Kidney epithelial cell (primary cell): ENCODE measurements at places on chromosomes 5 and 9. TPM values are rescaled to one million over a fixed set of nuclear protein-coding genes. Genes with fewer than 3 reads are reported as not detected.

GRCh38 chr5:107154593-107154992 is 516.1 kb downstream of the EFNA5 start:
- DNase-seq, result no peak

PAEP gene
- 0.21 TPM in 1 of 2 replicates, not detected in the other for total RNA-seq

GRCh38 chr9:127854184-127854806 is at the start of gene ENG:
Gene ENG, minus strand, starts transcription at chr9:127854658. Its CDS starts 303 bp downstream, at chr9:127854355.
- DNase-seq, result no peak

TAS2R1 gene
- total RNA-seq, result not detected in 2 replicates

DNA sequence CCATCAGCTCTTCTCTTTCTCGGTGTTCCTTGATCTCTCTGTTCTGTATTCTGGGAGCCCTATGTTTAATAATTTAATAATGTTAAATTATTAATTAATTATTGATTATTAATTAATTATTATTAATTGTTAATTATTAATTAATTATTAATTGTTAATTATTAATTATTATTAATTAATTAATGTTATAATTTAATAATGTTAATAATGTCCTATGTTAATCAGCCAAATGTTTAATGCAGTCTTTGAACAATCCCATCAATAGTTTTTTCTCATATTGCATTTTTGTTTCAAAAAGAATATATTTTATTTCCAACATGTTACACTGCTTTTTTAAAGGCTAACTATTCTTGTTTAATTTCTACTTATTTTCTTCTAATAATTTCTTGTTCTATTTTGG is 26.2 kb downstream of the MGAT1 start:
- DNase-seq, result no peak

DNA sequence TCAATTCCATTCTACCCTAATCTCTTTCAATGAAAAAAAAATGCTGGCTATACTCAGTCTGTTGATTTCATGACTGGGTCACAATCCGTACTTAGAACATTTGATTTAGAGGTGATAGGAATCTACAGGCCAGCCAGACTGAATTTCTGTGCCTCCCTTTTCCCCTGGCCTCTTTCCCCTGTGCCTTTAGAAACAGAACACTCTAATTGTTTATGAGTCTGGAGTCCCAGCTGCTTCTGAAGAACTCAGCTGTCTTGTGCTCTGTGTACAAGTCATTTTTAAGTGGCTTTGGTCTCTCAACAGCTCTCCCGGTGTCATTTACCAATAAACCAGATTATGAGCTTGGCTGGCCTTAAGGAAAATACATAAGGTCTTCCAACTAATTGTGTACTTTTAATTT is 94.1 kb upstream of the ITGA2 start:
- no peak for DNase-seq

OR1J2 gene
- total RNA-seq, result not detected in 2 replicates

GRCh38 chr5:19619571-19619970 is 368.4 kb downstream of the CDH18 start:
- no peak for DNase-seq
